ENCODE measurements at places on chromosomes 2 and 18. TPM values are rescaled to one million over a fixed set of nuclear protein-coding genes. Genes with fewer than 3 reads are reported as not detected.

DNA sequence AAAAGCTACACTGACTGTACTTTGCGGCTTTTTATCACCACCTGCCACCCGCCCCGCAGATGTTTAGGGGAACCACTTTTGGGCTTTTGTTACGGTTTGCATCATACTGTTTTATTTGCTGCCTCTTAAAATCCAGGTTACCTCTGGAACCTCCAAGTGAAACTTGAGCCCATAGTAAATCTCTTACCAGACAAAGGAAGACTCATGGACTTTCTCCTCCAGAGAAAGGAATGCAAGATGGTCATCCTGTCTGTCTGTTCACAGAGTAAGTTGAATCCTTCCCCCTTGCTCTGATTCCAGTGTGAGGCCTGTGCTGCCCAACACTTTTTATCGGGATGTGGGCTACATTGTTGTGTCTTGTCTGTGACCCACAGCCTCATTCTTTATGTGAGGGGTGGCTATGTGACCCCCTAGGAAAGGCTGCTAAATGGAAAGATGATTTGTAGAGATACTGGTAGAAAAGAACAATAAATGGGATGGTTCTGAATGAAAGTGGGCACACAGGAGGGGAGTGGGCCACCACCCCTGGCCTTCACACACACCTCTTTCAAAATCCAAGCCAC is 23.3 kb downstream of the RMC1 start:
- no peak for DNase-seq

PMAIP1 gene
- total RNA-seq, result 0.37 TPM

RPRM gene
- not detected for total RNA-seq

FN1 gene
- 122 TPM for total RNA-seq

UGT1A10 gene
- total RNA-seq, result not detected

DNA sequence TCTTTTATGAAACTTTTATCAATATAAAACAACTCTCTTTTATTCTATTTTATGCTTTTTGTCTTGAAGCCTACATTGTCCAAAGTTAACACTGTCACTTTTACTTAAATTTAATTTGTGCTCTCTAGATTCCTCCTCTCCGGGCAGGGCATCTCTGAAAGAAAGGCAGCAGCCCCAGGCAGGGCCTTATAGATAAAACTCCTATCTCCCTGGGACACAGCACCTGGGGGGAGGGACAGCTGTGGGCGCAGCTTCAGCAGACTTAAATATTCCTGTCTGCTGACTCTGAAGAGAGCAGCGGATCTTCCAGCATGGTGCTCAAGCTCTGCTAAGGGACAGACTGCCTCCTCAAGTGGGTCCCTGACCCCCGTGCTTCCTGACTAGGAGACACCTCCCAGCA is 447.7 kb upstream of the FANCL start:
- no peak for DNase-seq

- no peak for DNase-seq
Observed at GRCh38 chr2:147181351-147182029, 663.3 kb upstream of the ACVR2A start.

- no peak for DNase-seq
Observed at GRCh38 chr2:46091004-46091403, 206.2 kb upstream of the EPAS1 start.

BMP10 gene
- 0.15 TPM for total RNA-seq

CNGA3 gene
- total RNA-seq, result 0.43 TPM

- DNase-seq, result no peak
Observed at GRCh38 chr2:128320192-128320905, 1.7 kb upstream of the HS6ST1 start.

DNA sequence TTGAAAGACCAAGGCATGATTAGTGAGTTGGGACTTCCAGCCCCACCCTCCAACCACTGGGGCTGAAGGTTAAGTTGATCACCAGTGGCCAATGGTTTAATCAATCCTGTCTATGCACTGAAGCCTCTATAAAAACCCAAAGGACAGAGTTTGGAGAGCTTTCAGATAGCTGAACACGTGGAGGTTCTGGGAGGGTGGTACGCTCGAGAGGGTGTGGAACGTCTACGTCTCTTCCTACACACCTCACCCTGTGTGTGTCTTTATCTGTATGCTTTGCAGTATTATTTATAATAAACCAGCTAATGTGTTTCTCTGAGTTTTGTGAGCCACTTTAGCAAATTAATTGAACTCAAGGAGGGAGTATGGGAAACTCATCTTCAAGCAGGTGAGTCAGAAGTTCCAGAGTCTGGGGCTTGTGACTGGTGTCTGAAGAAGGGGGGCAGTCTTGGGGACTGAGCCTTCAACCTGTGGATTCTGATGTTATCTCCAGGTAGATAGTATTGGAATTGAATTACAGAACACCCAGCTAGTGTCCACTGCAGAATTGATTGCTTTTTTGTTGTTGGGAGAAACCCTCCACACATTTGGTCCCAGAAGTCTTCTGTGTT is 20.3 kb downstream of the ACTR3 start:
- DNase-seq, result no peak

DNA sequence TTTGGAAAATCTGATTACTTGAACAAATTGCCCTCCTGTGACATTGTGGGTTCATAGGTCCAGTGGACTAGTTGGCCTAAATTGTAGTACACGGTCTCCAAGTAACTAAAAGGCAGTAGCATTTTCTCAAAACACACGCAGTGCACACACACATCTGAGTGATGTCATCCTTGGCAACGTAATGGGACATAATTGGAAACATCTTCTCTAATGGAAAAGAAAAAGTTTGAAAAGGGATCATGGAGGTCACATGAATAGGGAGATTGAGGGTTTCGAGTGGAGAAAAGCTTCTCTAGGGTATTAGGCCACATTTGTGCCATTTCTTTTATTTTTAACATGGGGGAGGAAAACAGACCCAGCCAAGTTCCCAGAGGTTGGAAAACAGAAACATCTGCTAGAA is 93.3 kb downstream of the MAP4K4 start:
- DNase-seq, result no peak

GRCh38 chr2:66435549-66435875 is 587 bp downstream of the MEIS1 start:
- DNase-seq, result no peak

- DNase-seq, result no peak
Observed at GRCh38 chr18:76499637-76500340, 4.7 kb upstream of the ZNF516 start.

GRCh38 chr18:54529444-54529843 is 61.6 kb upstream of the DYNAP start:
- DNase-seq, result no peak

DNA sequence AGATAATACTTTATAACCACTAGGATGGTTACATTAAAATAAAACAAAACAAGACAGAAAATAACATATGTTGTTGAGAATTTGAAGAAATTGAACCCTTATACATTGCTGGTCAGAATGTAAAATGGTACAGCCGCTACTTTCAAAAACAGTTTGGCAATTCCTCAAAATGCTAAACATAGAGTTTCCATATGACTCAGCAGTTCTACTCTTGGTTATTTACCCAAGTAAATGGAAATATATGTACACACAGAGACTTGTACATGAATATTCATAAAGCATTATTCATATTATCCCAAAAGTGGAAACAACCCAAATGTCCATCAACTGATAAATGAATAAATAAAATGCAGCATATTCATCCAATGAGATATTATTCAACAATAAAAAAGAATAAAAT is 92.5 kb upstream of the LRATD1 start:
- no peak for DNase-seq

DNA sequence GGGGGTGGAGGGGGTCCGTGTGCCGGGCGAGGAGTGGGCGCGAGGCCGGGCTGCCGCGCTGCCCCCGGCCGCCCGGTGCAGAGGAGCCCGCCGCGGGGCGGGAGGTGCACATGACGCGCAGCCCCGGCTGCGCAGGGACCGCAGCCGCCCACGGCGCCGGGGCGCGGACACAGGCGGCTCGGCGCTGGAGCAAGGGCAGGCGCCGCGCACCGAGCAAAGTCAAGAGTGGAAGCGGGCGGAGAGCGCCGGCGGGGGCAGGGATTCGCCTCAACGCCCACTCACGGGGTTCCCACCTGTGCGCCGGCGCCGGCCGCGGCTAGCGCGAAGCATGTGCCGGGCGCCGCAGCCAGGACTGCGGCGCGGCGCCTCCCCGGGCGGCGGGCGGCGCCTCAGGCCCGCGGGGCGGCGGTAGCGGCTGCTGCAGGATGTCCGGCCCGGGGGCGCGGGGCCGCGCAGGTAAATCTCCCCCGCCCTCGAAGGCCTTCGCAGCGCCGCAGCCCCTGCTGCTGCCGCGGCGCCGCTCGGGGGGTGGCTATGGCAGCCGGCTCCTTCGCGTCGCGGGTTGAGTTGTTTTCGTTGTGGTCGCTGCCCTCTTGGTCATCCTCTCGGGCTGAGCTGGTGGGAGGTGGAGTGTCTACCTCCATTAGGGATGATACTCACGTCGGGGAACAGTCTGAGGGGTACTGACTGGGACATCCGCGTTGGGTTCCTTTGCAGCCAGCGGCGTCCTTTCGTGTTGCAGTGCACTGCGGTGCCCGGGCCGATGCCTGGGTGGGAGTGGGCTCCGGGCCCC is 216.3 kb upstream of the DTNA start:
- DNase-seq, result peak; percentile 27

DNA sequence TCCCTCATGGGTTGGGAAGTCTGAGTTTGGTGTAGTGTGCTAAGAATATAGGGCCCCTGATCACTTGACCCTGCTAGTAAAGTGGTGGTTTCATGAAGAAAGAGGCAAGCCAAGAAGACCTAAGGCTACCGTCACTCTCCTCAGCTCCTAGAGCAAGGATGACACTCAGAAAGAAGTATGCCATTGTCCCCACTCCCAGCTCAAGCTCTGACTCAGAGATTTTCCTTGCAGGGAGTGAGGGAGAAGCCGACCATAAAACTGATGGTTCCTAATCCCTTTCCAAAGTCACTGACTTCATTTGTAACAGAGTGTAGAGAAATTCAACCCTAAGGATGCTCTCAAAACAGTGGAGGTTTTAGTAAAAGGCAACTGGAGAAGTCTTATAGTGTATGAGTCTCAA is 80.9 kb downstream of the ICA1L start:
- no peak for DNase-seq

DNA sequence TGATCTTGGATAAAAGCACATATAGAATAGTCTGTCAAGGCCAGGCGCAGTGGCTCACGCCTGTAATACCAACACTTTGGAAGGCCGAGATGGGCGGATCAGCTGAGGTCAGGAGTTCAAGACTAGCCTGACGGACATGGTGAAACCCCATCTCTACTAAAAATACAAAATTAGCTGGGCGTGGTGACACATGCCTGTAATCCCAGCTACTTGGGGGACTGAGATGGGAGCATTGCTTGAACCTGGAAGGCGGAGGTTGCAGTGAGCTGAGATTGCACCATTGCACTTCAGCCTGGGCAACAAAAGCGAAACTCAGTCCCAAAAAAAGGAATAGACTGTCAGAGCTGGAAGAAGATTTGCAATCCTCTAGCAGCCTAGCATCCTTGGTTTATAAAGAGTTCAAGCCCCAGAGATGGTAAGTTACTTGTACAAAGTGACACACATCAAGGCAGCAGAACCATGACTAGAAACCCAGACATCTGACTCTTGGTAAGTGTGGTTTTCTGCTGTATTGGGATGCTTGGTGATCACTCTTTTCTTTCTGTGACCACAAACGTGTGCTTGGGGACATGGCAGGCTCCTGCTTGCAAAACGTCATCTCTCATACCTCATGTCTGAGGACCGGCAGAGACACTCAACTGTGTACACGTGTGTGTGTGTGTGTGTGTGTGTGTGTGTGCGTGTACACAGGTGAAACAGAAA is 69.0 kb downstream of the OSBPL6 start:
- no peak for DNase-seq

- DNase-seq, result no peak
Observed at GRCh38 chr2:100235098-100235497, 87.2 kb downstream of the LONRF2 start.

- no peak for DNase-seq
Observed at GRCh38 chr2:57516698-57517340, 529.8 kb upstream of the VRK2 start.

All from heart left ventricle (tissue), 16 donors.